ENCODE measurements at places on chromosomes 16 and 17. TPM values are rescaled to one million over a fixed set of nuclear protein-coding genes. Genes with fewer than 3 reads are reported as not detected.

The PRR15L gene
- total RNA-seq, result not detected

The PSMC5 gene
- 158 TPM for total RNA-seq

The FNDC8 gene
- total RNA-seq, result not detected

The OR1A1 gene
- 0.07 TPM for total RNA-seq

The ZNF668 gene
- total RNA-seq, result 13.6 TPM

The RNF222 gene
- total RNA-seq, result not detected

The DNAAF1 gene
- not detected for total RNA-seq

The TGFB1I1 gene
- 0.64 TPM for total RNA-seq

The RHBDL3 gene
- total RNA-seq, result 0.48 TPM

The CDIP1 gene
- 53.6 TPM for total RNA-seq

The CACNG1 gene
- not detected for total RNA-seq

The GAA gene
- 15.1 TPM for total RNA-seq

The C16orf74 gene
- 0.34 TPM for total RNA-seq

The PIEZO1 gene
- 306 TPM for total RNA-seq

The CFAP119 gene
- total RNA-seq, result 2.3 TPM

The FBF1 gene
- total RNA-seq, result 21.4 TPM

The TM4SF5 gene
- total RNA-seq, result not detected

The SP6 gene
- not detected for total RNA-seq

The CIITA gene
- total RNA-seq, result 34.4 TPM

The HP gene
- total RNA-seq, result not detected

The PRRT2 gene
- 1.1 TPM for total RNA-seq

The SSH2 gene
- total RNA-seq, result 64.1 TPM

The DNAAF8 gene
- total RNA-seq, result 0.11 TPM

The NACA2 gene
- total RNA-seq, result not detected

The KRTAP16-1 gene
- total RNA-seq, result not detected

The ADAP2 gene
- total RNA-seq, result 0.91 TPM

The SNAI3 gene
- total RNA-seq, result 7.2 TPM

The ASGR1 gene
- total RNA-seq, result 0.91 TPM

The WBP2 gene
- 66.3 TPM for total RNA-seq

The SRL gene
- total RNA-seq, result not detected

The TNFRSF17 gene
- not detected for total RNA-seq

The ARHGAP23 gene
- 0.34 TPM for total RNA-seq

The ABCC12 gene
- not detected for total RNA-seq

The GLIS2 gene
- 0.64 TPM for total RNA-seq

The KCNH6 gene
- total RNA-seq, result not detected

The CES1 gene
- not detected for total RNA-seq

The KRTAP3-1 gene
- total RNA-seq, result not detected

The KRTAP4-6 gene
- not detected for total RNA-seq

The TBC1D3L gene
- total RNA-seq, result 21.4 TPM

The ENDOV gene
- 17.6 TPM for total RNA-seq

The KSR1 gene
- 36.5 TPM for total RNA-seq

The DRC7 gene
- total RNA-seq, result not detected

The CLEC18C gene
- 0.16 TPM for total RNA-seq

The AKTIP gene
- total RNA-seq, result 57.0 TPM

The ORMDL3 gene
- total RNA-seq, result 120 TPM

The HLF gene
- 0.91 TPM for total RNA-seq

The ZNF48 gene
- 12.4 TPM for total RNA-seq

The GRB7 gene
- total RNA-seq, result 0.41 TPM

The CCDC200 gene
- total RNA-seq, result not detected

Data from T-helper 2 cell treated with Interferon-gamma antibody and Interleukin-4, amounts not matched to agents 100 ng/mL and 5 ng/mL, for 36 hours (primary cell).